Activated CD8-positive, alpha-beta memory T cell treated with anti-CD3 and anti-CD28 coated beads for 24 hours (primary cell): ENCODE measurements at places on chromosomes 13 and 19.

DNA sequence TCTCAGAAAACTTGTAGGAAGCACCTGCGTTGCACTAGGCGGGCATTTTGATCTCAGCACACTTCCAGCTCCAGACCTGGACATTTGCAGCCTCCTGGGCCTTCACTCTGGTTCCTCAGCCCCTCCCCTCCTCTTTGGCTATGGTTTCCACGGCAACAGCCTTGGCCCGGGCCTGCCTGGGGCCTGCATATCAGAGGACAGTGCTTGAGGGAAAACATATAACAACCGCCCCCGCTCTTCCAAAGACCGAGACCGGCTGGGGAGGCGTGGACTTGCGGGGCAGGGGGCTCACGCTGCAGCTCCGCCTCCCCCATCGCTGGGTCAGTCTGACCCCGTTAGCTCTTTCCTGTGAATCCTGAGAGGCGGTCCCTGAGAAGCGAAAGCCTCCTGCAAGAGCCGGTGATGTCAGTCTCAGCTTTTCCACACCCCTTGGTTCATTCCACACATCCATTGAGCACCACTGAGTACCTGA is 125.7 kb upstream of the PEG3 start:
- no peak for DNase-seq

DNA sequence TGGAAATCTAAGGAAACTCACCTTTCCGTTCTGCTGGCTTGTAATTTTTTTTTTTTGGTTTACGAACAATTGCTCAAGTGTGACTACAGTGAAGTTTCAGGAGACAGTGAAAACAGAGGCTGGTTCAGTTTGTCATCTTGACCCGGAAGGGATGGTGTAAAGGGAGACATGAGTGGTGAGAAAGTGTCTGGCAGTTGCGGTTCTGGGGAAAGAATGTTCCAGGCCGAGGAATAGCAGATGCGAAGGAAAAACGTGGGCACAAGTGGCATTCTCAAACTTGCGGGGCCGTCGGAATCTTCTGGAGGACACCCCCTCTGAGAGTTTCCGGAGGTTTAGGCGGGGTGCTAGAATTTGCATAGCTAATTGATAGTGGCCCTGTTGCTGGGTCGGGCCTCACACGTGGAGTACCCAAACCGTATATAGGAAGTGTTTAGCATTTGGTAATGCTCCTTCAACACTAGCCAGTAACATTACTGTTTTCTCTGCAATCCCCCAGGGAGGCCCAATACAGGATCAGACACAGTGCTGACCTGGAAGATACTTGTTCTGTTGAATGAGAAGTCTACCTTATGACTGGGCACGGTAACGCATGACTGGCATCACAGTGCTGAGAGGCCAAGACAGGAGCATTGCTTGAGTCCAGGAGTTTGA is 2.8 kb upstream of the TNFSF9 start:
- no peak for DNase-seq

- DNase-seq = no peak
Measured at GRCh38 chr13:71659404-71659803, 207.6 kb downstream of the DACH1 start.

GRCh38 chr13:67620665-67621064 is 390.5 kb upstream of the PCDH9 start:
- no peak for DNase-seq

GRCh38 chr19:46383171-46383815 is 30.1 kb downstream of the CCDC8 start:
- peak; percentile 21 for DNase-seq
